ENCODE measurements at places on chromosomes 5 and 9.

- no peak for DNase-seq
These were observed at the start of gene GALNT12 for GRCh38 chr9:98807070-98807813. TSS of gene GALNT12 (plus strand) at chr9:98807670. CDS start at chr9:98807699, 29 bp downstream.

GRCh38 chr5:10456583-10457420 lies 15.1 kb downstream of the ROPN1L start:
- DNase-seq = peak; percentile 48

GRCh38 chr5:98489021-98489420 lies 284.4 kb upstream of the RGMB start:
- no peak for DNase-seq

DNA sequence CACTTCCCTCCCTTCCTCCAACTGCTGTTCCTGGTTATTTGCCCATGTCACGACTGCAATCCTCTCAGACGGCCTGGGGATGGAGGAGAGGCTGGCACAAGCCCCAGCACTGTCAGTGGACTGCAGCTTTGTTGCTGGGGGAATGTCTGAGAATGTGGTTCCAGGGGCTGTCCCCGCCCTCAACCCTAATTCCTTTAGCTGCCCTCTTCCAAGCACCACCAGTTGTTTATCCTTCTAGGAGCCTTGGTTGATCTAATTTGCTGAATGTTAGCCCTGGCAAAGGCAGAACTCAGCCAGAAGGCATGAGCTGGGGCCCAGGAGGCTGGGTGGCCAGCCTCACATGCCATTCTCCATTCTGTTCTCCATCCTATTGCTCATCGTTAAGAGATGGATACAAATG lies 51.6 kb downstream of the ADAM19 start:
- no peak for DNase-seq

GRCh38 chr5:175472378-175472777 lies 6.0 kb upstream of the SFXN1 start:
- DNase-seq = no peak

DNA sequence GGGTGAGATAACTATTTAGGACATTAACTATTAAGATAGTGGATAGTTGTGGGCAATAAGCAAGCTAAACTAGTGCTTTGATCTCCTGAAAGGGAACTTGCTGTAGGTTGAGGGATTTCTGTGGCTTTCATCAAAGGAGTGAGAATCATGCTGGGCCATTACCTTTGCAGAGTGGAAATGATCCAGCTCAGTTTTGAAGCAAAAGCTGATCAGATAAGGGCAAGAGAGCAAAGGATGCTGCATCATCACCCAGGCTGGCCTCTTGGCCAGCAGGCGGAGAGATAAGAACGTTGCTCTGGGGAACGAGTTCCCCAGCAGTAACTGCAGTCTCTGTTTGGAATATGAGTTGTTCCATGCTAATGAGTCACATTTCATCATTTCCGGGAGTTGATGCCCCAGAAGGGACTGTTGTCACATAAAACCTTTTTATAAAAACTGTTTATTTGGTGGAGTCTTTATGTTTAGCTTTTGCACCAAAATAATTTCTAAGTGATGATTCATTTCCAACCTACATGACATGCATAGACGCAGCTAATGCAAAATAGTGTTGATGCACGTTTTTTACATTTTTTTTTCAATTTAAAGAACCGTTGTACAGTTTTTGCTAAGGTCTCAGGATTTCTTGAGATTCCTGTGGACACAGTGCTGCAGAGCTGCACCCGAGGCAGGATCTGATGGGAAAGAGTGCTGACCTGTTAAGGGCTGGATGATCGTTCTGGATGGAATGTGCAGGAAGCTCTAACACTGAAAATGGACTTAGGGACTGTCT lies 99.3 kb downstream of the ACTBL2 start:
- peak; percentile 87 for DNase-seq

DNA sequence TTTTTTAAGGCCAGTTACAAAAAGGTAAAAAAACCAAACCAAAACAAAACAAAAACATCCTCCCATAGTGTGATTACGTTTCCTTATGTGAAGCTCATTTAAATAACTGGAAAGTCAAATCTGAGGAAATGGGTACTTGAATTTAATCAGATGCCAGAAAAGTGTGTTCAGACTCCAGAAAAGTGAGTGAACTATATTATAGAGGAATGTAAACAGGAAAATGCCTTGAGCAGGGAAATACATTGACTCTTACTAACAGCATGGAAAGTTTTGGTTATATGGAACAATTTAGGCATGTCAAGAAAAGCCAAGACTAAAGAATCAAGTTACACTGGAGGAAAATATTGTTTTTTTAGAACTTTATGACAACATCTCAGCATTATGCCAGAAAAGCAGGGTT lies 37.8 kb upstream of the RNF20 start:
- peak; percentile 6 for DNase-seq

- no peak for DNase-seq
These were observed 5.4 kb downstream of the NNT start for GRCh38 chr5:43608406-43608805.

DNA sequence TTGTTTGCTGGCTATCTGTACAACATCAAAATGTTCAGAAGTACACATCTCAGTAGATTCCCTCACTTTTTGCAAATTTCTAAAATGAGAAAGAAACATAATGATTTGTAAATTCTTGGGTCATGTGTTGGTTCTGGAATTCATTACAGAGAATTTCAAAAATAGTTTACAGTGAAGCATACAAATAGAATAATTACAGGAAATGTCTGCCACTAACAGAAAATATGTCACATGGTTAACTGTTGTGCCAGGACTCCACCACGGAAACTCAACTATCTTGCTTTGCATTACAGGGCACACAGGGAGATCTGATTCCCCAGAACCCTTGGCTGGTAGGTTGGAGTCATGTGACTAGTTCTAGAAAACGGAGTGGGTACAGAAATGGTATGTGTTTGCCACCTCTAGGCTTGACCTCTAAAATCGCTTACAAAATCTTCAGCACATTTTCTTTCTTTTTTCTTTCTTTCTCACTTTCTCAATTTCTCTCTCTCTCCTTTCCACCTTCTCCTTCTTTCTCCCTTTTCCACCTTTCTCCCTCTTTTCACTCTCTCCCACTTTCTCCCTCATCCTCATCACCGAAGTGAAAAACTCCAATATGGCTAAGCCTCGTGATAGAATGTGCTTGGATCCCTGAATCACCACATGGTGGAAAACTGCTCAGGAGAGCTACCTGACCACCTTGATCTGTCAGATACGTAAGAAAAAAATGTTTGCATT lies 32.4 kb downstream of the RASEF start:
- no peak for DNase-seq

DNA sequence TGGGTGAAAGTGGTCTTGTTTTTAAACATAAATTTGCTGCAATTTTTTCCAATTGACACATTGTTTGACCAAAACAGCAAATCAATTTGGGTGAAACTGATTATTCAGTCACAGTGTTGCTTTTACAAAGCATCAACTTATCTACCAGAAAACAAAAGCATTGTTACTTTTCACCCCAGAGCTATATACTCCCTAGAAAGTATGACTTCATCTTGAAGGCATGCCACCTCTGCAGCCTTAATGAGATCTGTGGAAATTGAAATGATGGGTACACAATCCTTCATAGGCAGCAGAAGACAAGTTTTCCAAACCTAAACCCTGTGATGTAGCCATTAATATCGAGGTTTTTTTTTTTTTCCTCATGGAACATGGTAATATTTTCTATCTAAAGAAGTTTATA lies 615.9 kb downstream of the CHSY3 start:
- DNase-seq = peak; percentile 66

GRCh38 chr9:98899408-98900056 lies 44.2 kb upstream of the COL15A1 start:
- peak; percentile 68 for DNase-seq

DNA sequence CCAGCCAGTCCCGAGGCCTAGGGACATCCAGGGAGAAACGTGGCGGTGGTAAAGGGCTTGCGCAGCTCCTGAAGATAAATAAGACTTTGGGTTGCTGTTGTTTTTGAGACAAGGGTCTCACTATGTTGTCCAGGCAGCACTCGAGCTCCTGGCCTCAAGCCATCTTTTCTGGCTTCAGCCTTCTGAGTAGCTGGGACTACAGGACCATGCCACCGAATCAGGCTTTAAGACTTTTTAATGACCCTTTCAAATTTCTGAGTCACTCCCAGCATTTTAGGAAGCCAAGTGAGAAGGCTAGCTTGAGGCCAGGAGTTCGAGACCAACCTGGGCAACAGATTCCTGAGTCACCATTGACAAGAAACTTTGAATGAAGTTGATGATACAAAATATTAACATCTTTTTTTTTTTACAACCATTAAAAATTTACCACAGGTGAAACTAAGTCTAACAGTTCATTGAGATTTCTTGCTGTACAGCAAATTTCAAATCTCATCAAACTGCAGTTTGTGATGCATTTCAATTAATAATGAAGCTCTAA lies 817 bp upstream of the GNE start:
- no peak for DNase-seq

DNA sequence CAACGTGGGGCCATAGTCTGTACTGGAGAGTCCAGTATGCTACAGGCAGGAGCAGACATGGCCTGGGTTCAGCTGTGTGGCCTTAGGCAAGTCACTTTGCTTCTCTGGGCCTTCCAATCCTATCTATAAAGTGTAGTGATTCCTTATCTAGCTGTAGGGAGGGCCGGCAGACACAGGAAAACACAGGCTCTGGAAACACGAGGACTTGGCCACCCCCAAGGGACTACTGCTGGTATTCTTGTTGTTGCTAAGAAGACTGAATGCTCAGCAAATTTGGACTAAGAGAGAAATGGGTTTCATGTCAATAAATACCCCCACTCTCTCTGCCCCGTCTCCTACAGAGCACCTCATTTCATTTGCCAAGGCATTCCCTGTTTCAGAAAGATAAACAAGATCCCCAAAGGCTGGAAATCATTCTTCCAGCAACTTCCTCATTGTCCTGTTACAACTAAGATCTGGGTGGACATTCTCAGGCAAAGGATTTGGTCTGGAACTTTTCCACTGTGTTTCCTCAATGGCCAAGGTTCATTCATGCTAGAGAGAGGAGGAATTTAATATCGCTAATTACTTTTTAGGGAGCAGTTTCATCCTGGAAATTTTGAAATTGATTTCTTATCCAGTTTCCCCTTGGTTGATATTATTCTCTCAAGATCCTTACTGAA lies 105.8 kb downstream of the GABBR2 start:
- no peak for DNase-seq

DNA sequence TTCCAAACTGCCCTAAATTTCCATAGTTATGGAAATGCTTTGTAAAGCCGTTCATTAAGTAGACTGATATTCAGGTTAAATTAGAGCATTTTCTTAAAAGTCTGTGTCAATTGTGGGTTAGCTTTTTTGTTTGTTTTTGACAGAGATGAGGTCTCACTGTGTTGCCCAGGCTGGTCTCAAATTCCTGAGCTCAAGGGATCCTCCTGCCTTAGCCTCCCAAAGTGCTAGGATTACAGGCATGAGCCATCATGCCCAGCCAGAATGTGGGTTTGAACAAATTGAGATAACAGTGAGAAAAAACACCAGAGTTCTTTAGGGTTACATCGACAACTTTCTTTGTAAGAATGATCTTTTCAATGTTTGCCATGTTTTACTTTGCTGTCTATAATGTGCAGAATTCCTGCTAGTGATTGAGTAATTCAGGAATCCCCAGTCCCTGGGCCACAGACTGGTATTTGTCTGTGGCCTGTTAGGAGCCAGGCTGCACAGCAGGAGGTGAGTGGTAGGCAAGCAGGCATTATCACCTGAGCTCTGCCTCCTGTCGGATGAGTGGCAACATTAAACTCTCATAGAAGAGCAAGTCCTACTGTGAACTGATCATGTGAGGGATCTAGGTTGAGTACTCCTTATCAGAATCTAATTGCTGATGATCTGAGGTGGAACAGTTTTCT lies 80.5 kb downstream of the RAI14 start:
- DNase-seq = no peak

DNA sequence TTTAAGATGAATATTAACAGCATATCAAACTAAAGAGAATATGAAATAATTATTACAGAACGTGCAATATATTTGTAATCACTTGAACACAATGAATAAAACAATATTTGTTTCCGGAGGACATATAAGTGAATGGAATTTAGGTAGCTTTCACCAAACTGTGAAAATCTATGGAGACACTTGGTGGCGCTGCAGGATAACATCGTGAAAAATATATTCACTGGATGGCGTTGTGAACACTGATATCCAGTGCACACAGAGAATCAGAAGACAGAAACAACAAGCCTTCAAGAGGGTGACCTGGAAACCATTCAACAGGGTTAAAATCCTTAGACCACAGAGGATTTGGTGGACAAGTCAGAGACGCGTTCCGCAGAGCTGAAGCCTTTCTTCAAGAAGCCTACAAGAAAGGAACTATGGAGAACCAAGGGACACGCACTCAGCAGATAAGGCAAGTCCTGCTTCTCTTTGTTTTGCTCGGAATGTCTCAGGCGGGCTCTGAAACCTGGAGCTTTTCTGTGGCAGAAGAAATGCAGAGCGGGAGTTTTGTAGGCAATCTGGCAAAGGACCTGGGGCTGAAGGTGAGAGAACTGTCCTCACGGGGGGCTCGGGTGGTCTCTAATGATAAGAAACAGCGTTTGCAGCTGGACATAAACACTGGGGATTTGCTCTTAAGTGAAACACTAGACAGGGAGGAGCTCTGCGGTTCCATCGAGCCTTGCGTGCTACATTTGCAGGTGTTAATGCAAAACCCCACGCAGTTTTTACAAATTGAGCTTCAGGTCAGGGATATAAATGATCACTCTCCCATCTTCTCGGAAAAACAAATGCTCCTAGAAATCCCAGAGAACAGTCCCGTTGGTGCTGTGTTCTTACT lies at the start of gene PCDHB11:
TSS of gene PCDHB11 (plus strand) at position 269 of the 877 bp plus-strand sequence. CDS start at position 417, 148 bp downstream.
- peak; percentile 37 for DNase-seq

DNA sequence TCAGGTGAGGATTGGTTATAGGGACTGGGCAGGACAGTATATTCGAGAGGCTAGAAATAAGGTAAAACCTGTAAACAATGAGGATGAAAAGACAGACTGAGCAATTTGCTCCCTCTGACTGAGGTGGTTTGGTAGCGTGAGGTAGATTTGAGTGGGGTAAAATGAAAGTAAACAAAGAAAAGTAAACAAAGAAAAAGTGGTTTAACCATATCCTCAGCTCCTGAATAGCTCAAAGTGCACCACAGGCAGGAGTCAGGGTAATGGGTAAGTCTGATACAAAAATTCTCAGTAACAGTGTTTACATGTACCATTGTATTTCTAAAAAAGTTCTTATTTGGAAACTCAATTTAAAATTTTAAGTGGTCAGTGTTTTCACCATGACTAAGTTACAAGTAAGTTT lies 203.1 kb upstream of the ARRDC3 start:
- no peak for DNase-seq

DNA sequence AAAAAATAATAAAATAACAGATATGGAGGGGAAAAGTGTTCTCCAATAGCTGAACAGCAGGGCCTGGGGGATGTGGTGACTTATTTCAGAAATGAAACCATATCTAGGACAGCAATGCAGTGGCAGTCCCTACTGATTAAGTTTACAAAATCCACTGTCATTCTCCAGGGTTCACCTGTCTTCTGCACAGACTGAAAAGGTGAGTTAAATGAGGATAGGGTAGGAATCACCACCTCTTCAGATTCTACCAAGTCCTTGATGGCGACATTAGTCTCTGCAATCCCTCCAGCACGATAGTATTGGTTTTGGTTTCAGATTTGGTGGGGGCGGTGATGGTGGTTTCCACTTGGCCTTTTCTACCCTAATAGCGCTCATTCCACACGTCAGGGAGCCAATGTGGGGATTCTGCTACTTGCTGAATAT lies 32.3 kb upstream of the NPM1 start:
- no peak for DNase-seq

- no peak for DNase-seq
These were observed 19.9 kb upstream of the GLIPR2 start for GRCh38 chr9:36116593-36116992.
